T-cell (primary cell): ENCODE measurements at places on chromosomes 5 and 9.

DNA sequence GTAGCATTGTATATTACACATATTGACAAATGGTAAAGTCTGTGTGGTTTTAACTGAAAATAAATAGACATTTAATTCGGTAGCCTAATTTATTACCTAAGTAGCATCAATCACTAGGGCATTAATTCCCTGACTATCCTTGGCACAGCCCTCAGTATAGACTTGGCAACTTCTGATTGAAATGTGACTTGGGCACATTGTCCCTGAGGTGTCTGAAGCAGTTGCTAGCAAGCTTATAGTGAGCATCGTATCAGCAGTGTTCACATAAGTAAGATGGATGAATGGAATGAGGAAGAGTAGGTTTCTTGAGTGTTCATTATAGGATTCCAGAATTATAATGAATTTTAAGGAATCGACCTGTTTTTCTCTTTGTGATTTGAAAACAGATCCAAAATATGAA lies 16.1 kb downstream of the LURAP1L start:
- no peak for DNase-seq

DNA sequence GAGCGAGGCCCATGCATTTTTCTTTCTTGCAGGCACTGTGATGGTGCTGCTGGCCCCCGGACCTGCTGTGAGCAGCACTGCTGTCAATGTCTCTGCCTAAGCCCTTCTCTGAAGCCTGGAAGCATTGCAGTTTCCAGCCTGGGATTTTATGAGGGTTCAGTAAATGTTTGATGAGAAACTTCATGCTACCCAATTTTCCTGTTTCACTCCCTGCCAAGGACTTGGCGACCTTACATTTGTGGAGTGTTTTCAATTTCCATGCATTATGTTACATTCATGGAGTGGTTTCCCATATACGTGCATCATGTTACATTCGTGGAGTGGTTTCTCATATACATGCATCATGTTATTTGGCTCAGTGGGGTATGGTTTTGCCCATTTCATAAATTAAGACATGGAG lies 90.7 kb upstream of the PTCH1 start:
- no peak for DNase-seq

GRCh38 chr5:37915097-37915736 lies 75.4 kb upstream of the GDNF start:
- DNase-seq: no peak

DNA sequence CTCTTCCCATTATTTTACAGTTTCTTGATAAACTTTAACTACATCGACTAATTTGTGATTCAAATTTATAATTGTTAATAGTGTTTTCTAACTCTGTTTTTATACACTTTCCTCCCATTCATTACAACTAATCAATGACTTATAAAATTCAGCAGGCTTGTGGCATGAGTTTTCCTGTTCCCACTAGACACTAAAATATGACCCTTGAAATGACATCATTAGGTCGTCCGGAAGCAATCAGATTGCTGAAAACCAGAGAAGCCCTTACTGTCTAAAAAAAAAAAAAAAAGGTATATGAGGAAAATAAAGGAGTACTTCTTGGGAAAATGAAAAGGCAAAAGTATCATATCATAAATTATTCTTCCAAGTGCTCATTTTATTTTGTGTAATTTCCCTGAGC lies 553.7 kb downstream of the ZNF608 start:
- DNase-seq: no peak

DNA sequence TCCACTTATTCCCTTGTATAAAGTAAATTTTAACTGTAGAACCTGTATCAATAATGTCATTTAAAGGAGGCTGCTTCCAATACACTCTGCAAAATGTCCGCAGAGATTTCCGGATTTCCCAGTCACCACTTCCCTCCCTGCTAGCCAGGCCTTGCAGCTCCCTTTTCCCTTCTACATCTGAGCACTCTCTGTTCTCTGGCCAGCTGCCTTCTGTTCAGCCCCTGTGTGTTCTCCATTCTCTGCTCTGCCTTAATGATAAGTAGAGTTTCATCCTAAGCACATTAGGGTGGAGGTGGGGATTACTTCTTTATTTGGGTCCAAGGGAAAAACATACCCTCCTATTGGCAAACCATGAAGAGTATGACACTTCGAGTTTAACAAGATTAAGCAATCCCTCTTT lies 719.6 kb upstream of the WWC1 start:
- DNase-seq: no peak

GRCh38 chr9:73411494-73411893 lies 259.8 kb downstream of the ANXA1 start:
- no peak for DNase-seq

DNA sequence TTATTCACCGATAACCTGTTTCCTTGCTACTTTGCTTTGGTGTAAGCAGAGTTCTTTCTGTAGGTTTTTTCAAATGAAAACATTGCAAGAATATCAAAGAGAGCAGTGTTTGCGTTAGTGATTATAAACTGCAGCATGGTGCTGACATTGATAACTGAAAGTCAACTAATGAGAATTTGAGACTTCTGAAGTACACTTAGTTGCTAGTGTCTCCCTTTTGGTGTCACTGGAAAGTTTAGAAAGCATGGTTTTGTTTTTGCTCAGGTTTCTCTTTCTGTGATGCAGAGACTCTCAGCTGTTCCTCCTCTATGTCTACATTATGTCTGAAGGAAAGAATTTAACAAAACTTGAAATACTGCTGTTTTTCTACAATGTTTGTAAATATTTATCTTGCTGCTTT lies 80.2 kb upstream of the ZNF169 start:
- DNase-seq: no peak

DNA sequence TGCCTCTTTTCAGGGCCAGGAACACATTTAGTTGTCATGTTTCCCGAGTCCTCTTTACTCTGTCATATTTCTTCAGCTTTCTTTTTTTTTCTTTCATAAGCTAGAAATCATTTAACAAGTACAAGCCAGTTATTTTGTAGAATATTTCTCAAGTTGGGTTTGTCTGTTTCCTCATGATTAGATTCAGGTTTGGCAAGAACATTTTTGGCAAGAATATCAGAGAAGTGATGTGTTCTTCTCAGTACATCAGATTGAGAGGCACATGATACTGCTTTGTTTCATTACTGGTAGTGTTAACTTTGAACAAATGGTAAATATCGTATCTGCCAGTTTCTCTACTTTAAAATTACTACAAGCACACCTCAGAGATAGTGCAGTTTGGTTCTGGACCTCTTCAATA lies 45.1 kb downstream of the PCSK5 start:
- DNase-seq: no peak

- DNase-seq: no peak
These were observed 71.4 kb upstream of the MOCS2 start for GRCh38 chr5:53180991-53181390.

DNA sequence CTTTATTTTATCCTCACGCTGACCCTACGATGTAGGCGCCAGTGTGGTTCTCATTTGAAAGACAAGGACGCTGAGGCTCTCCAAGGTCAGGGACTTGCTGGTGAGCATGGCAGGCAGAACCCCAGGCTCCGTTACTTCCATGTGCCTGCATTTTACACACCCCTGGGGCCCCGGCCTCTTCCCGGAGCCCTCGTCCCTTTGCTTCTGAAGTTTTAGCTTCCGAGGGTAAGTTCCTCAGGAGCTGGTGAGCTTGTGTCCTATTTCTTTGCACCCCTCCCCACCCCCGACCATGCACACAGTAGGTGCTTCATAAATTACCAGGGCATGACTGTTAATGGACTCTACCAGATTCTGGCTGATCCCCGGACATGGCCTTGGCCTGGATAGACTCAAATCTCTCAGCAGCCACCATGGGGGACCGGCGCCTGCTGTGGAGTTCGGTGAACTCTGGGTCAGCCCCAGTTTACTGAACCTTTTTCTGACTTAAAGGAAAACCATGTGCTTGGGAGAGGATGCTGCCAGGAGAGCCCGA lies 59.3 kb upstream of the RNU6ATAC start:
- no peak for DNase-seq

DNA sequence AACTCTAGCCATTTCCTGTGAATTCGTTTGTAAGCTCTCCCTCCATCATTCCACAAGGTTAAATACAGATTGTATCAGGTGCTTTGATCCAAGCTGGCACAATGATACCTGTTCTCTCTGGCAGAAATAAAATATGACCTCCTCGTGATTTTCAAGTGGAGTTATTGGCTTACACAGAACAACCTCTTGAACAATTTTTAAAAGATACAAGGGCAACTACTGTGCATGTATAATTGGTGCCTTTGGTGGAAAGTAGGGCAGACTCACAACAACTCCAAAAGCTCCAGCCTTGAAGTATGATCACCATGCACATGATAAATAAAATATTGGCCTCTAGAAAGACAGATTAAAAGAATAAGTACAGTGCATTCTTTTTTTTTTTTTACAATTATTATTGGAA lies 106.0 kb downstream of the SEMA6A start:
- no peak for DNase-seq

DNA sequence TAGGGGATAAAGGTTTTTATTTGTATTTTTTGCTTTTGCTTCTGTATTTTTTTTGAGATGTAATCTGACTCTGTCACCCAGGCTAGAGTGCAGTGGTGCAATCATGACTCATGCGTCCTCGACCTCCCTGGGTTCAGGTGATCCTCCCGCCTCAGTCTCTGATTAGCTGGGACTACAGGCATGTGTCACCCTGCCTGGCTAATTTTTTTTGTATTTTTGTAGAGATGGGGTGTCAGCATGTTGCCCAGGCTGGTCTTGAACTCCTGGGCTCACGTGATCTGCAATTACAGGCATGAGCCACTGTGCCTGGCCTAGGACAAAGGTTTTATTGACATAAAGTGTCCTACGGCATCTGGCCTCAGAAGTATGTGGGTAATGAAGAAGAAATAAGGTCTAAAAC lies 297.1 kb upstream of the C9orf72 start:
- DNase-seq: no peak

- DNase-seq: no peak
These were observed 210.7 kb downstream of the MAN2A1 start for GRCh38 chr5:109900461-109900860.

- DNase-seq: no peak
These were observed 6.7 kb downstream of the CCDC187 start for GRCh38 chr9:136297016-136297691.

DNA sequence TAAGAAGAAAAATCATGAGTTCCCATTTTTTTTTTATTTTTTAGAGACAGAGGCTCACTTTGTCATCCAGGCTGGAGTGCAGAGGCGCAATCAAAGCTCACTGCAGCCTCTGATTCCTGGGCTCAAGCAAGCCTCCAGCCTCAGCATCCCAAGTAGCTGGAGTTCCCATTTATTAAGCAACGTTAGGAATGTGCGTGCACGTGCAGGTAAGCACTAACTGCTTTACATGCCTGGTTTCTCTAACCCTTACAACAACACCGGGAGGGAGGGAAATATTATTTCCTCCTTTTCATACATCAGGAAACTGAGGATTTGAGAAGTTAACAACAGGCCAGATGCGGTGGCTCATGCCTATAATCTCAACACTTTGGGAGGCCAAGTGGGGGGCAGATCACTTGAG lies 16.3 kb upstream of the CDC23 start:
- no peak for DNase-seq

- DNase-seq: no peak
These were observed 357.5 kb downstream of the SH3GL2 start for GRCh38 chr9:17936365-17936764.

- DNase-seq: no peak
These were observed 101.3 kb upstream of the LARP1 start for GRCh38 chr5:154653764-154654485.

- DNase-seq: no peak
These were observed 131.6 kb downstream of the GOLPH3 start for GRCh38 chr5:32042551-32042961.

DNA sequence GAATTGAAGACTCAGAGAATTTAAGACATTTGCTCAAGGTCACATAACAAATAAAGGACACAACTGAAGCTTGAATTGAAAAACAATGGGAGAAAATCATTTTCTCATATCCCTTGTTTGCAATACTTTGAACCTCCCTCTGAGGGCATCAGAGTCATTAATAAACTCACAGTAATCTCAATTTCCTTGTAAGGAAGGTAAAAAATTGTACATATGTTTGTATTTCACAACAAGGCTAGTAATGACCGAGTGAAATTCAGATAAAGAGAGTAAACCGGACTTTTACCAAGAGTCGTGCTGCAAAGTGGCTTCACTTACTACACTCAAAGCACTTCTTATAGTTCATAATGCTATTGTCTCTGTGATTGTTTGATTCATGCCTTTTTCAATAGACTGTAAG lies 665.0 kb downstream of the NR2F1-AS1 start:
- no peak for DNase-seq

GRCh38 chr5:128673970-128674369 lies 135.9 kb upstream of the FBN2 start:
- no peak for DNase-seq

DNA sequence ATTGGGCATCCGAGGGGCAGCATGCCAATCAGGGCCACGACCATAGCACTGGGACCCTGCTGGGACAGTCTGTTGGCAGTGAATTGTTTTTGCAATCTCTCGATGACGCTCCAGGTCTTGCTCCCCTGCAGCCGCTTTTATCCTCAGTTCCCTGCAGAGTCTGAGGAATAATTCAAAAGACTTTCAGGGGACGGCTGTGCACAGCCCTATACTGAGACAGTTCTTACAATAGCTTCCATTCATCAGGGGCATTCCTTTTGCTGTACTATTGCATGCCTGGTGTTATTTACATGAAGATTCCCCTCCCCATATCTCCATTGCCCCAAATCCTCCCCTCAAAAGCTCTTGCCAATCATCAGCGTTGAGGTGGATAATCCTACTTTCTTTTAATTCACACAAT lies 163.3 kb upstream of the WWC1 start:
- DNase-seq: no peak

DNA sequence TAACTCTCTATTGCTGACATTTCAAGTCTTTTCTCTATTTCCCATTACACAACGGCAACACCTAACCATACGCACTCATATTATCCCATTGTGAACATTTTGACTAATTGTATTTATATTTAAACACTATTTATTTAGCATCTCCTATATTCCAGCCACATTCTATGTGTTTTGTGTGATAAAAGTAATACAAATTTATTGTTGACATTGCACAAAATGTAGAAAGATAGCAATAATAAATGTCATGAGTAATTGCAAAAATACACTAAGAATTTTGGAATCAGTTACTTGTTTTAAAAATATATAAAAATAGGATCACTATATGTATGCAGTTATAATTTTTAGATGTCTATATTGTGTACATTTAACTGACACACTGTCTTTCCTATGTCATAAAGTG lies 413.0 kb upstream of the PTPRD start:
- no peak for DNase-seq

DNA sequence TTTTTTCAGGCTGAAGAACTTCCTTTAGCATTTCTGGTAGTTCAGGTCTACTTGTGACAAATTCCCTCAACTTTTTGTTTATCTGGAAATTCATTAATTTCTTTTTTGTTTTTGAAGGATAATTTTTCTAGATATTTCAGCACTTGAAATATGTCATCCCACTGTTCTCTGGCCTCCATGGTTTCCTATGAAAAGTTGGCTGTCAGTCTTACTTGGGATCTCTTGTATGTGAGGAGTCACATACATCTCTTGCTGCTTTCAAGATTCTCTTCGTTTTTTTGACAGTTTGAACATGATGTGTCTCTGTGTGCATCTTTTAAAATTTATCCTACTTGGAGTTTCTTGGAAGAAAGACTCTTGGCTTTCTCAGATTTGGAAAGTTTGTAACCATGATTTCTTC lies 79.5 kb downstream of the RIC1 start:
- no peak for DNase-seq
